A673 (cell line): ENCODE measurements at places on chromosomes 2 and 18.

DNA sequence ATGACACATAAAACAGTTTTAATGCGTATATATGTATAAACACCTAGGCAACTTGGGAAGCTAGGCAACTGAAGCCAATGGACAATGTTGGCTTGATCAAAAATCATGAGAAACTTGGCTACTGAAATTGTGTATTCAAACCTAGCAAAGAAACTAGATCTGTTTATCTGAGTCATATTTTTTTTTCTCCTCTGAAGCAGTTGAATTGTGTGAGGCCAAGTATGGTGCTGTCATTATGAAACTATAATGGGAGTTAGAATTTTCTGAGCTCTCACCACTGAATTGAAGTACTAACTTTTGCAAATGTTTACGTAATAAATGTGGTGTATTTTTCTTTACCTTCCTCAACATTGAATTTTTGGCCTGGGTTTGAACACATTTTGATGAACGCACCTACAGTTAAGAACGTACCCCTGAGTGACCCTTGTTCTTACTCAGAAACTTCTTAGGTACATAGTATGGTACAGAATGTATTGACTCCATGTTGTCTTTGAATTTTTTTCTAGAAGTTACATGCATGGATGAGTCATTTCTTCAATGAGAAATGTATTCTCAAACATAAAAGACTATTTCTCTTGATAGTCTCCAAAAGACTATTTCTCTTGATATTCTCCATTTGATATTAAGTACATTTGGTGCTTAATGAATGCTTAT lies 23.8 kb downstream of the CD28 start:
- DNase-seq: no peak

- DNase-seq: no peak
These were observed 8.3 kb upstream of the TGFA start for GRCh38 chr2:70561893-70562292.

DNA sequence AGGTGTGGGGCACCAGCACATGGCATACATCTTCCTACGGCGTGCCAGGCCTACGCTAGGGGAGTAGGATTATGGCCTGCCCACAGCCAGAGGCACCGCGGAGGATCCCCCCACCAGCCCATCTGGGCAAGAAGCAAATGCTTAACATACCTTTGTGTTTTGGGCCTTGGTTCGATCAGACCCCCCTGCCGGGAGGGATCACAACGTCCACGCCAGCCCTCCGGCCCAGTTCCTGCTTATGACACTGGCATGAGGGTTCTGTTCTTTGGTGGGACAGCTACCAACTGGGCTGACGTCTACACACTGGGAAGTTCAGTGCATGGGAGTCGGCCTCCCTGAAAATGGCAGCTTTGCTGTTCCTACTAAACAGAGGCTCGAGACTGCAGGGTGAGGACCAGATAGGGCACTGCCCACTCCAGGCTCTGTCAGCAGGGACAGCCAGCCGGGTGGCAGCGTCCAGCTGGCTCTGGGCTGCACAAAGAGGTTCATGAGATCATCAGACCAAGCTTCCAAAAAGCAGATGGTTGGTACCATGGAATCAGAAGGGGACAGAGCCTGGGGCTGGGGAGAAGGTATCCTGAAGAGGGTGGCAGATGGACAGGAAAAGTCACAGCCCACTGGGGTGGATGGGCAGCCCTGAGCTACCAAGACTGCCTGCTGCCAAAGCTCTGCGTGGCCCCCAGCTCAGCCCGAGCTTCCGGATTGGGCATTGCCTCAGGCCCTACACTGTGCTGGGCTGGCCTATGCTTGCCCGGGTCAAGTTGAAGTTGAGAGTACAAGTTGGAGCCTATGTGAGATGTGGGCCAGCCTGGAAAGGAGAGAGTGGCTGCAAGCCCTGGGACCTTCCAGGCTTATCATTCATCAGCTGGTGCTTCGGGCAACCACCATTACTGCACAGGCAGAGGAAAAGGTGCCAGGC lies 61.7 kb upstream of the TEX51 start:
- no peak for DNase-seq

GRCh38 chr2:181399027-181399426 lies 58.2 kb upstream of the ITGA4 start:
- no peak for DNase-seq

- no peak for DNase-seq
These were observed 1329.8 kb downstream of the DSC3 start for GRCh38 chr18:29712785-29713184.

DNA sequence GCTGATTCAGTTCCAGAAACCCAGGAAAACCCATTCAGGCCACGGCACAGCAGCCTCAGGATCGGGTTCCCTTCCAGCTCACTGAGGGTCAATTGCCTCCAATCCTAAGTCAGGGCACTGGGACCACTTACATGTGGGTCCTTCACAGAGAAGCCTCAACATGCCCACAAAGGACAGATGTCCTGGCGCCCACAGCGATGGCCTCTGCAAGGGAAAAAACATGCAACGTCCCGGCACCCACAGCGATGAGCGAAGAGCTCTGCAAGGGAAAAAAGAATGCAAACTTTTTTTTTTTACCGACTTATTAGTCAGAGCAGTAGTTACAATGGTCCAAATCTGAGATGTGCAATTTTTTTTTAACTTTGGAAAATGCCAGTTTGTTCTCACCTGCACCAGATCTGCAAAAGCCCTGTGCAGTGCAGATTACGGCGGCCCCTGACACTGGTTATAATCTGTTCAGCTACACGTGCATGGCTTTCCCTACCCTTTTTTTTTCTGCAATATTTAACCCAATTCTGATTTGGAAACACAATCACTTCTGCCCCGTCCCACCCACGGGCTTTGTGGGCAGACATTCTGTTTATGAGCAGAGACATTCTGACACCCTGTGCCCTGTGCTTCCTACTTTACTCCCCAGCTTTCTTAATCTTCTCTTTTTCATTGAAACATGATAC lies 159.3 kb upstream of the SALL3 start:
- DNase-seq: no peak

DNA sequence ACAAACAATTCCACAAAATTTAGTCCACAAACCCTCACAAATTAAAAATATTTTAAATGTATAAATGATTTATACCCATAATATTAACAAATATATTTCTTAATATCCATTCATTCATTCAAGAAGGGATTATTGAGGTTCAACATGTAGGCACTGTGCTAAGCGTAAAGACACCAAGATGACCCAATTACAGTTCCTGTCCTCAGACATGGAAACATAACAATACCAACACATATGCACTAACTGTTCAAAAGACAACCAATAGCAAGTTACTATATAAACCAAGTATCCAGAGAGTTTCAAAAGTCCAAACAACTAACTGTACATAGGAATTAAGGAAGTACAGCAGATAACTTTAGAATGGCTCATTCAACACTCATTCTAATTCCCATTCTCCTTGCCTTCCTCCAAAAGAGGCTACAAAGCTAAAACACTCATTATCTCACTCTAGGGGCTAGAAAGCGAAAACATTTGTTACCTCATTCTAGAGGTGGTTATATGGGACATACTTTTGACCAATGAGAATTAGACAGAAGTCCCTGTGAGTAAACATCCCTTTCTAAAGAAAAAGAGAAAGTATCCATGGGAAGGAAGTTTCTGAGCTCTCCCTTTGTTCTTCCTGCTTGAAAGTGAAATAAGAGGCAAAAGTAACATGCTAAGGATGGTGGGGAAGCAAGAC lies 292.4 kb downstream of the ZEB2 start:
- no peak for DNase-seq

- no peak for DNase-seq
These were observed 123.3 kb downstream of the NCK2 start for GRCh38 chr2:105868060-105868459.

- no peak for DNase-seq
These were observed 45.4 kb upstream of the ANKRD62 start for GRCh38 chr18:12048010-12048826.
